ENCODE measurements at places on chromosomes 2 and 18.
A peak's percentile ranks its signal among the peaks of the same experiment; 100 is the strongest.

- DNase-seq, result no peak
Observed at GRCh38 chr2:232970051-232970450, 43.0 kb downstream of the NGEF start.

- DNase-seq, result no peak
Observed at GRCh38 chr2:84273406-84273805, 185.7 kb downstream of the SUCLG1 start.

DNA sequence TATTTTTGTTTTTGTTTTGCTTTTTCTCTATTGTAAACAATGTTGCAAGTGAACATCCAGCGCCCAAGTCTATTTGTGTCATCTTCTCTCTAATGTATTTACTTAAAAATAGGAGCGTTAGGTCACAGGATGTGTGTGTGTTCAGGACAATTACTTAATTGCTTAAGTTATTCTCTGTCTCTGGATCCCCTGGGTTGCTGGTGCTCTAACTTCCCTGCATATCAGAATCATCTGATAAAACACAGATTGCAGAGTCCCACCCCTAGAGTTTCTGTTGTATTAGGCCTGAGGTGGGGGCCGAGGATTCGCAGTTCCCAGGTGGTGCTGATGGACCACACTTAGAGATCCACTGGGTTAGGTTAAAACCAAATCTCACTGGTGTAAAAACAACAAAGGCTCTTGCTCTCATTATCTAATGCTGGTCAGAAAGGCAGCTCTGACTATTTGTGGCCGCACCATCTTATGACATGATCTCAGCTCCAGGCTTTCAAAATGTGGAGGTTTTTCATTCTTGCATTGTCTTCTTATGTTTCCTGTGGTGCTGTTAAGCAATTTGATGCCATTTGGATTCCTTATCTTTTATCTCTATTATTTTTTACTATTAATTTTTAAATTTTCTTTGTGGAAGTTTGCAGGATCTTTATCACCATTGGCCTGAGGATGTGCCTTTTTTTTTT lies 87.7 kb downstream of the CLIP4 start:
- DNase-seq, result no peak

- DNase-seq, result no peak
Observed at GRCh38 chr2:159119652-159120257, 151.3 kb downstream of the TANC1 start.

GRCh38 chr2:86675104-86675503 lies 45.0 kb upstream of the RMND5A start:
- DNase-seq, result no peak

- DNase-seq, result no peak
Observed at GRCh38 chr18:61448316-61448715, 115.1 kb downstream of the CDH20 start.

GRCh38 chr18:38450876-38451275 lies 885.3 kb upstream of the CELF4 start:
- no peak for DNase-seq

- DNase-seq, result no peak
Observed at GRCh38 chr2:111903516-111903915, 5.1 kb downstream of the MERTK start.

- DNase-seq, result no peak
Observed at GRCh38 chr18:5302606-5303005, 7.1 kb upstream of the ZBTB14 start.

- DNase-seq, result peak; percentile 51
Observed at GRCh38 chr2:197168705-197169104, 141.9 kb downstream of the ANKRD44 start.

DNA sequence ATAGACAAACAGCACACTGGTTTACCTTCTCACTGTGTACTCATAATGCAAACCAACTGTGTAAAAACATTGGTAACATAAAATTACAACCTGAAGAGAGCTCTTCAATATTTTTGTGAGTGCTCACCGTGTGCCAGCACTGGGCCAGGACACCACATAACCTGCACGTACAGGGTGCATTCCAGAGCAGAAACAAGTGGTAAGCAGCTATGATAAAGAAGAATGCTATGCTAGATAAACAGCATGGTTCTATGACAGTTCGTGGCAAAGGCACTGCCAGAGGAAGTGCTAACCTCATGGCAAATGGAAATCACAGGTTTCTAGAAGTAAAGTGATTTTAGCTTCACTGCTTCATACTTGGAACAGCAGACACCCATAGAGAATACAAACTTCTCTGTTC lies 343.5 kb downstream of the MTX2 start:
- DNase-seq, result no peak

DNA sequence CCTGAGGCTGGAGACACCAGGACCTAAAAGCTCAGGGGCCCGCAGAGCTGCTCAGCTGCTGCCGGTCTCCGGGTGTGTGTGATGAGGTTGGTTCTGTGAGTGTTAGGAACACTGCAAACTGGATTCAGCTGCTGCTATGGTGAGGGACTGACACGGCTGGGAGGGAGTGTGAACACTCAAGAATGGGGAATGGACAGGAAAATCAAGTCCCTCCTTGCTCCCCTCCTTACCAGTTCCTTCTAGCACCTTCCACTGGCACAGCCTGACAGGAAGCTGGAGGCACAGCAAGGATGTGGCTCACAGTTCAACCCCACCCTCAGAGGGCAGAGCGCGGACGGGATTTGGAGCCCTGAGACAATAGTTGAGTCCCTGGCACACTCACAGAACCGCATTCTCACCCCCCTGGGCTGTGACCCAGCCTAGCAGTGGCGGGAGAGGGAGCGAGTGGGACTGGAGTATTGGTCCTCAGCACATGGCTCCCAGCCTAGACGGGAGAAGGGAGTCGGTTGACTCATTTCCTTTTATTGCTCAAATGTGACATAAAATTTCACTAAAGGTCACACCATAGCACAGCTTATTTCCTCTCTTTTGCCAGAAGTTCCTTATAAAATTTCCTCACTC lies 42.5 kb downstream of the LRRC30 start:
- no peak for DNase-seq

GRCh38 chr2:212345966-212346365 lies 192.6 kb downstream of the ERBB4 start:
- no peak for DNase-seq

DNA sequence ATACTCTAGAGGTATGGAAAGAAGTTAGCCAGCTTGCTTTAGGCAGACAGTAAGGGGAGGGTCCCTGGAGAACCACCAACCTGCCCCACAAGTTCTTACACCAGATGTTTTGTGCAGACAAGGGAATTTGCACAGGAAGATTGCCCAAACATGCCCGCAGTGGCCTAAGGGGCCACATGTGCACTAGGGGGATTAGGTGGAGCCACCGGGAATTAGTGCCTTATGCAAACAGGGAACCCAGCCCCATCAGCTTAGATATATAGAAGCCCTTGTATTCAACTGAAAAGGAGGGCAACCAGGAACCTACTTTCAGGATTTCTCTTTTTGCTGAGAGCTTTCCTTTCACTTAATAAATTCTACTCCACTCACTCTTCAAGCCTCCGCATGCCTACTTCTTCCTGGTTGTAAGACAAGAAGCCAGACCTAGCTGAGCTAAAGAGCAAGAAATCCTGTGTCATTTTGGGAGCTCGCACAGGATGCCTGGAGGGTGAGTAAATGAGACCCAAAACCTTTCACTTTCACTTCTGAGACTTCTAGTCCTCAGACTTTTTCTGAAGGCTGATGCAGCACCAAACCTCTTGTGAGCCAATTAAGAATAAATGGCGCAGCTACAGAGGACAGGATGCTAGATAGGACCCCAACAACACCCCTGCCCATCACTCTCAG lies 146.3 kb downstream of the GCA start:
- DNase-seq, result no peak

DNA sequence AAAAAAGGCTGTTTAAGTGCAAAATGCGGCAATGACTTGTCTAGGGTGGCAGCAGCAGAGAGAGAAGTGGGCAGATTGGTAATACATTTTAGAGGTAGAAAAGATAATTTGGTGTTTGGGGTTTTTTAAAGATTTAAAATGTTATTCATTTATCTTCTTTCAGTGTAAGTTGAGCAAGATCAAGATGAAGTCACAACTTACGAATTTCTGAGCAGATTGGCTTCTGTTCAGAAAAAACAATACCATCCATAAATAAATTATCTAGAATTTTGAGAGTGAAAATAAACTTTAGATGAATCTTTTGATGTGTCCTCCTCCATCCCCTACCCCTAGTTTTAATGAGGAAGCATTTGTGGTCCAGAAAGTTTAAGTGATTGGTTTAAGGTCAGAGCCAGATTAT lies 47.9 kb upstream of the FAM171B start:
- DNase-seq, result no peak

DNA sequence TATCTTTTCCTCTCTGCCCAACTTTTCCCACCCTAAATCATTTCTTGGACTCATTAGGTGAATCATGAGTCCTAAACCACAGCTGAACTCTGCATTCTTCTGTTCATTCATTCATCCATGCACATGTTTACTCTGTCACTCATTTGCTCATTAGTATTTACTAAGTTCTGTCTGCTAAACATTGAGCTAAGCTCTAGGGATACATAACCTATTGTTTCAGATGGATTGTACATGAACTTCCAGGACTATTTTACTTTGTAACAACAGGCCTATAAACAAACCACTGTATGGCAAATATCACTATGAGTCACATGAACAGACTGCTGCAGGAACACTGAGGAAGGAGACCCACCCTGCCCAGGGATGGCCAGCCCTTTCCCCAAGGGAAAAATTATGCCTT lies 14.6 kb upstream of the DYNC2LI1 start:
- DNase-seq, result no peak

GRCh38 chr2:86194751-86195054 lies 559 bp downstream of the IMMT start:
- DNase-seq, result no peak

DNA sequence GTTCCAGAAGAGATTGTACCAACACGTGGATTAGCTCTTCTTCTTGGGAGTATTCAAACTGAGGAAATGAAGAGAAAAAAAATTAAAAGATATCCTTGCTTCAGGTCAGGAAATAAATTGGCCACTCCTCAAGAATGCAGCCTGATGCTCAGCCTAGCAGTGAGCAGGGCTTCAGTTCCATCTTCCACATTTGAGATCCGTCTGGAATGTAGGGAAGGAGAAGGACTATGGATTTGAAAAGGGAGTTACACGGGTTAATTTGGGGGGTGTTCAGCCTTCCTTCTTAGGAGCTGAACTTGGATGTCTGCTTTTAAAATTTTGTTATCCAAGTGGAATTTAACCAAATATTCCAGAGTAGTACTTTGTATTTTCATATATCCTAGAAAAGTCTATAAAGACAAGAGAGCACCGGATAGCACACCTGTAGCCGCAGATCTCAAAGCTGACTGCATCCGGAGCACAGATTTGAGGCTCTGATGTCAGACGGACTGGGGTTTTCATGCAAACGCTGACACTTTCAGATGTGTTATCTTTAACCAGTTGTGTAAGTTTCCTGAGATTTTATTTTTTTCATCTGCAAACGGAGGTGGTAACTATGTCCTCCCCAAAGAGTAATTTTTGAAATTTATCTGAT lies 99.3 kb downstream of the COPS8 start:
- no peak for DNase-seq

DNA sequence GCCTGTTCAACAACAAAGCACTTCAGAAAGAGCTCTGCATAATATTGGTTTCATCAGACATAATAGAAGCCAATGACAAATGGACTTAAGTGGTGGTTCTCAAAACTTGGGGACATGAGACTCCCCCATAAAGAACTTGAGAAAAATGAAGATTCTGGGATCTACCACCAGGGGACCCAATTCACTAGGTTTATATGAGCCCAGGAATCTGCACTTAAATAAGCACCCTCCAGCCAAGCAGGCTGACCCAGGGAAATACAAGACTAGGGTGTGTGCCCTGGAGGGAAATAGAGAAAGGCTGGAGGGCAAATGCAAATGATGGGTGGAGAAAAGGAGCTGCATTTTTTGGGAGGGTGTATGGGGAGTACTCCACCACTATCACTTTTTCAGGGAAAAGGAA lies 52.5 kb downstream of the SATB2 start:
- DNase-seq, result no peak

GRCh38 chr18:62118328-62118727 lies 68.5 kb downstream of the PIGN start:
- no peak for DNase-seq

DNA sequence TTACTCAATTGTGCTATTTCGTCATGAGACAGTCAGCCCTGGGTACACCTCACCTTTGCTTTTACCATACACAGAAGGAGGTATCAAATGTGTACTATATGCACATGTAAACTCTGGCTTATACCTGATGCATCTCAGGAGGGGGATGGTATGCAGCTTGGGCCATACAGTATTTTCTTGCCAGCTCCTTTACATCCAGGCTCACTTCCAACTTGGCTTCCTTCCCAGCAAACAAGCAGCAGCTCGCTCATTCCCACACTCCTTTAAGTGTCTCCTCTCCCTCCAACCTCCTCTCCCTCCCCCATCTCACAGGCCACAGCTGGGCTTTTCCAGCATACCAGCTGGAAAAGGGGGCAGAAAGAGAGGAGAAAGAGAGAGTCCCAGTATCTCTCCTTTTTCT lies 9.6 kb downstream of the MARCHF4 start:
- no peak for DNase-seq

DNA sequence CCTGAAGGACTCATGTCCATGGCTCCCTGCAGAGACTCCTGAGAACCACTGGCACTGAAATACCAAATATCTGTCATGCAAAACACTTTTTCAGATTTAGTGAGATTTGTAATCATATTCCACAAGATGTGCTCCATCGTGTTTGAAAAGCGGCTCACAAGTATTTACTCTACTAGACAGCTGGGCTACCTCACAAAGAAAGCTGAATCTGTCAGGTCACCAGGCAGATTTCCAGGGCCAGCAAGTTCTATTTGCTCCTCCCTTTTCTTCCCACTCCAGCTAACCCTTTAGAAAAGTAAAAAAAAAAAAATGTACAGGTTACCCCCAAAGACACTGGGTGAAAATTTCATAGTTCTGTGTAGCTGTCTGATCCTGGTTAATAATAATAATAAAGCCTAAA lies 22.9 kb downstream of the WIPF1 start:
- DNase-seq, result no peak

GRCh38 chr2:79370976-79371538 lies 141.8 kb upstream of the CTNNA2 start:
- no peak for DNase-seq

- no peak for DNase-seq
Observed at GRCh38 chr2:160352500-160352899, 141.1 kb downstream of the RBMS1 start.

- no peak for DNase-seq
Observed at GRCh38 chr2:105775809-105776559, 31.3 kb downstream of the NCK2 start.

GRCh38 chr2:163259489-163259888 lies 420.9 kb upstream of the KCNH7 start:
- no peak for DNase-seq

- no peak for DNase-seq
Observed at GRCh38 chr2:157283468-157283867, 26.0 kb downstream of the GALNT5 start.

All from activated naive CD4-positive, alpha-beta T cell (primary cell).